Activated T-helper 1 cell treated with Interleukin-2 at 50 U/mL for 16 hours (primary cell): ENCODE measurements at places on chromosomes 3 and 15.

DNA sequence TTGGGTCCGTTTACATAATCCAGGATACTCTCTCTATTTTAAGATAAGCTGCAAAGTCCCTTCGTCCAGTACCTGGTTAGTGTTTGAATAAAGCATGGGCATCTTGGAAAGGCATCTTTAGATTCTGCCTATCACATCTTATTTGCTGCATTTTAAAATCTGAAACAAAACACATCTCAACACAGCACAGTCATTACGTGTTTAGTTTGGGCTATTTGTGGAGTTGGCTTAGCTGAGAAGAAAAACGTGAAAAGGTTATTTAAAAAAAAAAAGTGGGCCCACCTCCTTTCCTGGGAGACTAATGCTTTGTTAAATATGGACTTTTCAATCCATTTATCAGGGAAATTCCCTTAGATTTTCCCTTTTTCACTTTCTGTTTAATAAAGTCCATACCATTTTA lies 174.5 kb upstream of the WNT5A start:
- DNase-seq = no peak

- no peak for DNase-seq
Measured at GRCh38 chr3:68306571-68306970, 625.8 kb downstream of the TAFA4 start.

GRCh38 chr3:197317250-197317963 lies 19.0 kb upstream of the DLG1 start:
- DNase-seq = no peak

DNA sequence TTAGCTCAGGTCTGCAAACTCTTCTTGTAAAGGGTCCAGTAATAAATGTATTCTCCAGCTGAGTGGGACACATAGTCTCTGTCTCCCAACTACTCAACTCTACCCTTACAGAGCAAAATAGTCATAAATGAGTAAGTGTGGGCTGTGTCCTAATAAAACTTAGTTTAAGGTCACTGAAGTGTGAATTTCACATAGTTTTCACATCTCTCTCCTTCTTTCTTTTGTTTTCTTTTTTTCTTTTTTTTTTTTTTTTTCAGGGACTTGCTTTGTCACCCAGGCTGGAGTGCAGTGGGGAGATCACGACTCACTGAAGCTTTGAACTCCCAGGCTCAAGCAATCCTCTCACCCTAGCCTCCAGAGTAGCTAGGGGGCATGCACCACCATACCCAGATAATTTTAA lies 1.9 kb upstream of the ACTL6A start:
- DNase-seq = no peak

DNA sequence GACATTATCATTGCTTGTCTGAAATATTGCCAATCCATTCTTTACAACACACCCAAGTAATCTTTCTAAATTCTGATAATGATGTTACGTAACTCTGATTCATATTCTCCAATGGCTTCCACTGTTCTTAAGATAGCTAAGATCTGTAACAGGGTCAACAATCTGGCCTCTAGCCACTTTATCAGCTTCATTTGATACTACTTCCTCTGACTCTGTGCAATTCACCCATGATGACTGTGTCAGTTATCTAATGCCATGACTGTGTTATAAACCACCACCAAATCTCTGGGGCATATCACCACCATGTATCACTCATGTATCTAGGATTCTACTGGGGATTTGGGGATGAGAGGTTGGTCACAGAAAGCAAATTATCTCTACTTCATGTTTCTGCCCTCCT lies 44.0 kb downstream of the CD200 start:
- no peak for DNase-seq

GRCh38 chr15:70795311-70795665 lies 31.9 kb upstream of the UACA start:
- no peak for DNase-seq
